ENCODE measurements at places on chromosomes 3 and 15.

DNA sequence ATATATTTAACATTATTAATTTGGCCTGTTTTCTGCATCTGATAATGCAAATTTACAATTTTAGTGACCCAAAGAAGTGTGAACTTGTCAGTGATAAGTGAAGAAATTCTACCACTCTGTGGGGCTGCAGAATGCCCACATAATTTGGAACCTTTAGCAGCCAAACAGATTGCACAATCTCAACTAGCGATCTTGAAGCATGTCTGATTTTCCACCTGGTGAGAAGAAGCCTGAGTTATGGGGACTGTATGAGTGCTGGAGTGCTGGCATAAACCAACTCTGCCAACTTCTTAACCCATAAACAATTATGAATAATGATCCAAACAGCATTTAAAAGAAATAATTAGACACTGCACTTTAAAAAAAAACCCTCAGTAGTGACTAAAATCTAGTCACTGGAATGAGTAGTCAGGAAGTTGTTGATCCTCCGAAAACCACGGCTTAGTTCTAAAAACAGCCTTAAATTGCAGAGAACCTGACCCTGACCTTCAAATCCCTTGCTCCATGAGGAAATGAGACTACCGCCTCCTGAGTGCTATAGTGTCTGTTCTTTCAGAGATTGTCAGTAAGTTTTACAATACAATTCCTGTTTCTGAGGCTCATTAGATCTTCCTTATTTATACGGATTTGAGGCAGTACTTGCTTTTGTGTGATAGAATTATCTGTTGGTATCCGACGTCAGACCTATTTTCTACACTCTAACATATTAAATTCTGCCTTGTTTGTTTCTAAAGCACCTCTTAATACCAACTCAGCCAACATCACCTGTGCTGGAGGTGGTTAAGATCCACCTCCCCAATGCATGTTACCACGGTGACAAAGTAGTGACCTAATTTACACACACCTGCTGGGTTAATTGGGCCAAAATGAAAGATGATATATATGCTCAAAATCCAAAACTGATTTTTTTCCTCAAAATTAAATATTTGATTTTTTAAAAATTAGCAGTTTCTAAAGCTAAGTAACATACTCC lies 267.7 kb downstream of the ZBTB20 start:
- DNase-seq, result no peak

DNA sequence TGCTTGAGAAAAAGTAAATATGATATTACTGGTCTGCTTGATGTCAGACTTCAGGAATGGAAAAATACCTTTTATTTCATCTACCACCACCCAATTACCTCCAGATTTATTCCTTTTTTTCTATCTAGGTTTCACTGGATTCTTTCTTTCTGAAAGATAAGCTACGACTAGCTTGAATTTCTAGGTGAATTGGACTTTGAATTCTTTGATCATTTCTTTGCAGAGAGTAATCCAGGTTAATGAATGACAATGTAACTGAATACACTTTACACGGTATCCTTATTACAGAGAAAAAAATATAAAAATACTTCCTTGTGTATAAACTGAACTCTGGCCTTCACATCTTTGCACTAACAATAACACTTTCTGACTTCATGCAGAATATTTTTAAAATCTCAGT lies 59.5 kb upstream of the TRPC1 start:
- no peak for DNase-seq

DNA sequence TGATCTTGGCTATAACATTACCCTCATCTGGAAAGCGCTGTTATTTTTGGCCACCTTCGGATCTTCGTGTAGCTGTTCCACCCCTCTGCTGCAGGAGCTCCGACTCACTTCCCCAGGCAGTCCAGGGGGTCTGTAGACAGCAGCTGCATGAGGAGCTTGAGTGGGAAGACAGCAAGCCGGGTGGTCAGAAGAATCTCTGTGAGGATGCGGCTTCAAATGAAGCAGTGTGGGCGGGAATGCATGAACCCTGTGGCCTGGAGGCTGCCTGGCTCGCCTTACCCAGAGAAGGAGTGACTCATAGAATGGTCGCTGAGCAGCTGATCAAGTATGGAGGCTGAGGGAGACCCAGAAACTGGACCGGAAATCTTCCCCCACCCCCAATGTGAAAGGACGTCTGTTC lies 45.2 kb upstream of the NR2F2 start:
- no peak for DNase-seq

GRCh38 chr3:145815707-145816413 lies 345.1 kb downstream of the PLOD2 start:
- no peak for DNase-seq

- DNase-seq, result no peak
Observed at GRCh38 chr3:98151241-98151640, 4.0 kb downstream of the OR5H14 start.

DNA sequence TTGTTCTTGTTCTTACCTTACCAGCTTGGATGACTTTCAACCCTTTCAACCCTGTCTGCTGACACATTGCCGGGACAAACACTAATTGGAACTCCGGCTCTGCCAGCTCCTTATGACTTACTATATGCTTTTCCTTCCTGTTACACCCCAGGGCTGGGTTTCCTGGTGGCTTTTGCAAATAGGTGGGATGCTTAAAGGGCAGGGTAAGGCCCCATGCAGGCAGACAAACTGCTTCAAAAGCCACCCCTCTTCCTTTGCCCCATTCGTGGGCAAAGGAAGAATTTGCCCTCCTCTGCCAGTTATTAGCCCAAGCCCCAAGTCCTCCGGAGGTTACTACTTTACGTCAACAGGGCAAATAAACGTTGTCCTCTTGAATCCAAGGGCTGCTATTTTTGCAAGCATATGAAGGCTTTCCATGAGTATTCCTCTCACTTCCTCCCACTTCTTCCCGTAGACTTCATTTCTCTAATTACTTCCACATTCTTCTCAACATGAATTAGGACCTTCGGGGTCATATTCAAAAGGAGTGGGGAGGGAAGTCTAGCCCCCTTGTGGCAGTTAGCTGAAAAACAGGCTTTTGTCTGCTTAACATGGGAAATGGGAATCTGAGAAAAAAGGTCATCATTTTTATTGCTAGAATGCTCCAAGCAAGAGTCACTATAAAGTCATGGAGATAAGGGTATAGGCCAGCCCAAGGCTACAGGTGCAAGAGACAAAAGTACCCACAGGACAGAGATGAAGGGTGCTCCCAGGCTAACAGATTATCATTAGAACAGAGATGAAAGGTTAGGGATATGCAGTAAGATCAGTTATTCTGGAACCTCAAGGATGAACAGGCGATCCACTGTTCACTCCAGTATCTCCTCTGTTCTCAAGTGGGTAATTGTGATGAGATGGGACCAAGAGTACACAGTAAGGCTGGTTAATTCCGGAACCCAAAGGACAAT lies 56.3 kb upstream of the FSTL1 start:
- DNase-seq, result no peak

- DNase-seq, result no peak
Observed at GRCh38 chr3:179945569-179945968, 91.2 kb downstream of the PEX5L start.

- no peak for DNase-seq
Observed at GRCh38 chr15:90174140-90174875, 26.8 kb upstream of the SEMA4B start.

- DNase-seq, result no peak
Observed at GRCh38 chr3:54157860-54158259, 35.5 kb downstream of the CACNA2D3 start.

- no peak for DNase-seq
Observed at GRCh38 chr3:155102329-155102728, 22.2 kb downstream of the MME start.

DNA sequence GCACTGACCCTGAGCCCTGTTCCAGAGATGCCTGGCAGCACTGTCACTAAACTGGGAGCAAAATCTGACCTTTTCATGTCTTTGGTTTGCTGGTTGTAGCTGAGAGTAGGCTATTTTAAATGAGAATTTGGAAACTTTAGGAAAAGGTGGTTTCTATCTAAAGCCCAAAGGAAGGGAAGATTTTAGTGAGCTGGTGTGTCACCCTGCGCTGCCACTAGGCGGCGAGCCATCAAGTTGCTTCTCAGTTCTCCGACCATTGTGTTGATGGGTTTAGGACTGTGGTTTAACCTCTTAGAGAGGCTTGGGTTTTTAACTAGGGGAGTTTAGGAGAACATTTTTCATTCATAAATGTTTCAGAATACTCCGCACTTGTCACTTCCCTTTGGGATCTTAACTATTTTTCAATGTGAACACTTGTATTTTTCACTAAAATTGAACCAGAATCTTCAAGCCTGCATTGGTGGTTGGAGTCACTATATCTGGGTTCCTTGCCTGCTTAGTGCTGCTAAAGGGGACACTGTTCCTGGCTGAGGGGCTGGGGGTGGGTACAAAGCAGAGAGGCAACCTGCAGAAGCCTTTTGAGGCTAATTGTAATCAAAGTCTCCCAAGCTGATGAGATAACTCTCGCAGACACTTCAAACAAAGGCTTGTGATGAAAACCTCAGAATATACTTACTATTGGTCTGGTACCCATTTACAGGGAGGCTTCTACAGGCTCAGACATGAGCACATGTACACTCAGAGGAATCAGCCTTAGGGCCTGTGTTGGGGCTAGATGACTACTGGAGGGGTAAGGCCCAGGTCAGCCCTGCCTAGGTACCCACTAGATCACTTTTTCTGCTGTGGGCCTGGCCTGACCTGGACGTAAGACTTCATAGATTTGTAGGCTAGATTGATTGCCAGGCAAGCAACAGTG lies 16.8 kb downstream of the EXOSC7 start:
- DNase-seq, result no peak

- no peak for DNase-seq
Observed at GRCh38 chr15:72198356-72199204, 993 bp upstream of the GRAMD2A start.

GRCh38 chr3:41188306-41188705 lies 11.0 kb upstream of the CTNNB1 start:
- no peak for DNase-seq

DNA sequence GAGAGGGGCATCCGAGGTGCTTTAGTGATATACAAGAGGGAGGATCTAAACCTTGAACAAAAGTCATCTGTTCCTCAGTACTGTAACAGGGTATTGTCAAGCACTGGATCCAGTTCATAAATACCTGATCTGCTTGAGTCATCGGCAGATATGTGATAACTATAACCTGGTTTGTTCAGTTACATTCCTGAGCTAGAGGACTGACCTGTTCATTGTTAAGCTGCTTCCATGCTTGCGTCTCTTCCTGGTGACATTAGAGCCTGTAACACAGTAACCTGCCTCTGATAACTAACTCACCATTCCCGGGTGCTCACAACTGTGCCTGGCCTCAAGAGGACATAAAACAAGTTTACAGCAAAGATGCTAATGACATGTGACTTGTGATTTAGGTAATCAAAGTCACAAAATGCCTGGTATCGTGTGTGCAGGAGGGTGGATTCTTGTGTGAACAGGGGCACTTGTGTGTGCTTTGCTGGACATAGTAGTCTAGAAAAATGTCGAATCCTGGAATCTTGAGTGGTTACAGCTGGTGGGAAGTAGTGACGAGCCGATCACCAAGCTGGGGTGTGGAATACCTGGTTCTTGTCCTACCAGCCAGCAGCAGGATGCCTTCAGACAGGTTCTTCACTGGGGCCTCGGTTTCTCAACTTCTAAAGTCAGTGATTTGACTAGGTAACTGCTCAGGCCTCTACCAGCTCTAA lies 30.9 kb upstream of the POLR2M start:
- DNase-seq, result no peak

DNA sequence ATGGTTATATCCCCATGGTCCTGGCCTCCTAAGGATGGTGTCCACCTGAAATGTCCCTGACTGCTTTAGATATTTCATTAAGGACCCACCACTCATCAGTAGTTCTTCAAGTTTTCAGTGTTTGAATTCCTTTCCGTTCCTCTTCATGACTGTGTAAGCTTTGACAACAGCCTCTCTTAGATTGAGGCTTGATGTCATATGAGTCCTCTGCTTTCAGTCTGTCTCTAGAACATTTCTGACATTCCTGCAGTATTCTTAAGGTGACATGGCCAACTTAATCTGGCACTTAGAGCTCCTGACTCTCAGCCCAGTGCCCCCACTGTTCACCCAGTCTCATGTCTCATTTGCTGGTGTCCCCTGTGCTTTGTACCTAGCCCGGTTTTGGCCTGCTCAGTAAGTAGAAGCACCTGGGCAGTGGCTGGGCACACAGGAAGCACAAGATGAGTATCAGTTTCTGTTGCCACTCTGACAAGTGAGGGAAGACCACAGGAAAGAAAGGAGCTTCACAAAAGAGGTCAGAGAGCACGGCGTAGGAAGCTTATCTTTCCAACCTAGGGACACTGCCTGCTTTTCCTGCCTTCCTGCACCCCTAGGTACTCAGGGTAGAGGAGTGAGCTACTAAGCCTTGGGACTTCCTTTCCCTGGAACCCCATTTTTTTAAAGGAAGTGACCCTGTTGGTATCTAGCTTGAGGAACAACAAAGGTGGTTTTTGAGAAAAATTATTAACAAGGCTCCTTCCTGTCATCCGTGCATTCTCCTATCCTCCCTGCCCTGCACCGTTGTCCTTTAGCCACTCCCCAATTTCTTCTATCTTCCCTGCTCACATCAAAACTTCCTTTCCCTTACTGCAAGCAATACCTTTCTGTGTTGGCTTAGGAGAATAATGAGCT lies 103.1 kb downstream of the KLHL25 start:
- no peak for DNase-seq

DNA sequence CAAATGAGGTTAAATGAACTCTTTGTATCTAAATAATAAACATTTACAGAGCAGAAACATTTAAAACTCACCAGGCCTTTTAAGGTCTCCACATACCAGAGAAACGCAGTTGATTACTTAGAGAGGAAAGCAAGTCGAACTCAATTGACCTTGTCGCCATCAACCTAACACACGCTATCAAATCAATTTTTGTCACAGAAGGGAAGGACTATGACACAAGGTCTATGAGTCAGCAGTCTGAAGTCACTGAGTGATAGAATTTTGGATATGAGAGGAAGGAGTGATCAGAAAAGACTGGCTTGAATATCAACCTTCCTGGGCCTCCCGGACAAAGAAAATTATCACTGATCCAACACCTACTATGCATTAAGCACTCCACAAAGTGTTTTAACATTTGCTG lies 514.4 kb upstream of the ZNF385D start:
- no peak for DNase-seq

DNA sequence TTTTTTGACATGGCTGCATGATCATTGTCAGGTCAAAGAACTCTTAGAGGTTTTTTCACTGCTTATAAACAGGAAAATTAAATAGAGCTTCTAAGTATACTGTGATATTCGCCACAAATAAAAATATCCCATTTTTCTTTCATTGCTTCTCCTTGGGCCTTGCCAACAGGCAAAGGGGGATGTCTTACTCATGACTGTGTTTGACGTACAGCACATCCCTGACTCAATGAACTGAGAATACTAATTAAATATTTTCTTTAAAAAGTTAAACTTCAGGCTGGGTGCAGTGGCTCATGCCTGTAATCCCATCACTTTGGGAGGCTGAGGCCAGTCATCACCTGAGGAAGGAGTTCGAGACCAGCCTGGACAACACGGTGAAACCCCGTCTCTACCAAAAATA lies 41.4 kb upstream of the CCDC80 start:
- DNase-seq, result no peak

GRCh38 chr15:72141171-72142084 lies 23.2 kb downstream of the SENP8 start:
- no peak for DNase-seq

GRCh38 chr3:194905696-194906095 lies 220.0 kb downstream of the FAM43A start:
- no peak for DNase-seq

GRCh38 chr3:42721690-42722089 lies 19.1 kb upstream of the HHATL start:
- DNase-seq, result no peak

- no peak for DNase-seq
Observed at GRCh38 chr3:67507584-67507983, 146.8 kb downstream of the SUCLG2 start.

All from stimulated activated CD8-positive, alpha-beta memory T cell treated with anti-CD3 and anti-CD28 coated beads, Interleukin-4, amount 100 ng/mL, for 4 hours (primary cell).